ENCODE measurements at places on chromosomes 5 and 9.

DNA sequence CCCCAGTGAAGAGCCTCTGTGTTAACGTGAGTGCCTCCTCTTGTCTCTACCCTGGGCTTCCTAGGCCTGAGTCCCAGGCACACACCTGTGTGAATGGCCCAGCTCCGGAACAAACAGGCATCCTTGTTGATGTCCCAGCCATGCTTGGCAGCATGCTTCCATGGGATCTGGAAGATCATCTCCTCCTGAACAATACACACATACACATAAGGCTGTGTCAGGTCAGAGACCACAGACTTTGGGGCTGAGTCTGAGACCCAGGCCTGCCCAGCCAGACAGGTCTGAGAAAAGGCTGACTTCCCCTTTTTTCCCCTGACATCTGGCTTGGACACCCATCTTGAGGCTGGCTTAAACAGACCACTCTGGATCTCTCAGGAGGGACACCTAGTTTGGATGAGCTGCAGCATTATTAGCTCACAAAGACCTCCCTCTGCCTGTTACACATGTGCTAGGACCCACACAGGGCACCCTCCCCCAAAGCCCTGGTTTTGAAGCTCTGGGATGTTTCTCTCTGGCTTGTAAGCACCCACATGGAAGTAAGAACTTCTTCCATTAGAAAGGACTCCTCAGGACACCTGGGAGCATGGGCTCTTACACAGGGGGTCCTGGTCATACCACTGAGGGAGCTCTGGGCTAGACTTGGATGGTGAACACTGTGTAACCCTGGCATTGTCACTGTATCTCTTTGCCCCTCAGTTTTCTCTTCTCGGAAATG is 2.6 kb downstream of the IRF1 start:
- no peak for DNase-seq

DNA sequence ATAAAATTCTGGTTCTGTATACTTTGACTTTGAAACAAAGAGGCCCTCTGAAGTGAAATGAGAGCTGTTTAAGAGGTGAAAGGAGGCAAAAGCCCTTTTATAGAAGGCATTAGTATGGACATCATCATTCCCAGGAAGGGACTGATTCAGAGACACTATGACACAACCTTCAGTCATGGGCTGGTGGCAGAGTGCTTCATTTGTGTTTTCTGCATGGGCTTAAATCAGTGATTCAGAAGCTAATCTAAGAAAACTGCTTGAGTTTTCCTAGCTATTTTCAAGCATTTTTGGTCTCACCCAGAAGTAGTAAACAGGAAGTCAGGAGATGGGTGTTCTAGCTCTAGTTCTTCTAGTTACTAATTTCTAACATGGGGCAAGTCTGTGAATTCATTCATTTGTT is 288.9 kb downstream of the TRPM3 start:
- DNase-seq: no peak

- no peak for DNase-seq
These were observed 8.1 kb downstream of the HINT1 start for GRCh38 chr5:131156957-131157356.

GRCh38 chr9:14098486-14099180 is 215.3 kb downstream of the NFIB start:
- no peak for DNase-seq

DNA sequence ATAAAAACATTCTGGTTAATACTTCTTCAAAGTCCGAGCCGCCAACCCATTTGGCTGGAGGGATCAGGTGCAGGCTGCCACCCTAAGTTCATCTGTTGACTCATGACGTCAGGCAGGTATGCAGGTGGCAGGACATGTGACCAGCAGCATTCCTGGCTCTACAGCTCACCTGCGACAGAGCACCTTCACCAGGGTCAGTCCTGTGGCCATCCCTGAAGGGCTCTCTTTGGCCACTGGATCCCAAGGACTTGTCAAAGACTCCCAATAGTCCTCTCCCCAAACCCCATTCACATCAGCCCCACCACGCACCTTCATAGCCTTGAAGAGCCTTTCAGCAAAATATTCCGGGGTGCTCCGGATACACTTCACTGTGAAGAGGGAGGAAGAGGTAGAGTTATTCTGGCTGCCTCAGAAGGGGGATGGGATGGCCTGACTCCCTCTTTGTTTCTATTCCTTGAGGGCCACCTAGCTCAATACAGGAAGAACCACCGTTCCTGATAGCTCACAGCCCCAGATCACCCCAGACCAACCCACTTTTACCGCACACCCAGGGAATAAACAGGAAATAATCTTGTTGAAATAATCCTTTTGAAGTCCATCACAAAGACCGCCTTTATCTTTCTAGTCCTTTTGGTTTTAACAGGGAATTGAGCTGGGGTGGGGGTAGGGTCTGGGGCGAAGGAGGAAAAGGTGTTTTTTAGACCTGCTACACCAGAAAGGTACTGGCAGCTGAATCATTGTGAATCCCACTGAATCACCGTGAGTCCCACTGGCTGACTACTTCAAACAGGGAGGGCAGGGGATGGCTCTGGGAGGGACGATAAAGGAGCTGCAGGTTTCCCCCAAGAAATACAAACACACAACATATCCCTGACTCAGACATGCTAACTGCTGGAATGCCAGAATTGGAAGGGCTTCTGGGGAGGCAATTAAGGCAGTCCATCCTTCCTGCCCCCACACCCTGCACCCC is 26.4 kb downstream of the ANXA6 start:
- no peak for DNase-seq

DNA sequence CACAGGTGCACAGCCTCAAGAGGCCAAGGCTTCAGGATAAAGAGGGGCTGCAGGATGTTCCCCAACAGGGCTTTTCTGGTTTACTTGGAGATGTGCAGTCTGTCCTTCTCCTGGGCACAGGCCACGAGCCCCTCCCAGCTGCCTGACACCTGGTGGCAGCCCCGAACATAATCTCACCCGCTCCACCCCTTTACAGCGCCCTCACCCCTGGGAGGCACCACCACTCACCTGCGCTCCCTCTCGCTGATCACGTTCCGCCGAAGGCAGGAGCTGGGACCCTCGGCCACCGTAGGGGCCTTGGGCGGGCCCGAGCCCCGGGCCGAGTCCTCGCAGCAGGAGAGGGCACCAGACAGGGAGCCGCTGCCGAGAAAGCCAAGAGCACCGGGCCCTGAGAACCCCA is 514 bp downstream of the SOHLH1 start:
- no peak for DNase-seq

DNA sequence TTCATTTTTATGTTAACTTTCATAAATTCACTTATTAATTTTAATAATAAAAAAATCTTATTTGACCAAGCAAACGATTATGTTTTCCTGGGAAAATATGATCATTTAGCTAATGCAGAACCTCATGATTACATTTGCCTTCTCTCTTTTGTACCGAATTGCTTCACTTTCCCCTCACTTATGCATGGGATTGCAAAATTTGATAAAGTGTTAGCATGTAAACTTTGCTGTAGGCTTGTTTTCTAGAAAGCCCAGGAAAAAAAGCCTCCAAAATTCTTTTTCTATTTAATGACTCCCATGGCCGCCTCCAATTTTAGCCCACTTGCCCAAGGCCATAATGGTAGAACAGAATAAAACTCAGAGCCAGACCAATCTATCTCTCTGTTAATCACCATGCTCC is 82.8 kb upstream of the FBXL7 start:
- DNase-seq: no peak

DNA sequence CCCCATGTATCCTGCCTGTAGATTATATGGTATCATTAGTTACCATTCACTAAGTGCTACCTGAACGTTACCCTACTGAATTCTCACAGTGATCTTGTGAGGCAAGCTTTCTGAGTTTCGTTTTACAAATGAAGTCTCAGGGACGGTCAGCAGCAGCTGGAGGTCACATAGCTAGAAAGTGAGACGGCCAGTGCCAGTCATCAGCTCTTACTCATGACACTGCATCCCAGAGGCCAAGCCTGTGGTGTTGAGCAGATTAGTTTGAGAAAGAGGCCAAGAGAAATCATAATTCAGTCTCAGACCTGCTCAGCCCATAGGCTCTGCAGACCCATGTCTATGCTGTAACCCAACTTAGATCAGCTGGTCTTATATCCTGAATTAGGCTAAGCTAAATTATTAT is 95.7 kb upstream of the EGFLAM start:
- DNase-seq: no peak

- DNase-seq: no peak
These were observed 259.6 kb upstream of the NFIL3 start for GRCh38 chr9:91683269-91683668.

DNA sequence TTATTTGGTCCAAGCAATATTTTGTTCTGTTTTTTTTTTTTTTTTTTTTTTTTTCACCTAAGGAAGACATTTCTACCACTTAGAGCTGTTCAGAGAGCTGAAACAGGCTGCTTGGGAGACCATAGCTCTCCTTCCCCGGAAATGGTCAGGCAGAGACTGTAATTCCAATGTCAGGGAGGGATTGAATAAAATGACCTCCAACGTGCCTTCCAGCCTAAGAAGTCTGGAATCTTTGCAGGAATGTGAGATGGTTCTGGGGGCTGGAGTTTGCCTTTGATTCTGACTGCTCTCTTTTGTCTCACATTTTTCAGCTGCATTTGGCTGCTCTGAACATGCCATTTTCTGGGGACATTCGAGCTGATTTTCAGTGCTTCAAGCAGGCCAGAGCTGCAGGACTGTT is 38.3 kb upstream of the TGFBR1 start:
- DNase-seq: no peak

- DNase-seq: no peak
These were observed 25.0 kb upstream of the CCL28 start for GRCh38 chr5:43437062-43437660.

DNA sequence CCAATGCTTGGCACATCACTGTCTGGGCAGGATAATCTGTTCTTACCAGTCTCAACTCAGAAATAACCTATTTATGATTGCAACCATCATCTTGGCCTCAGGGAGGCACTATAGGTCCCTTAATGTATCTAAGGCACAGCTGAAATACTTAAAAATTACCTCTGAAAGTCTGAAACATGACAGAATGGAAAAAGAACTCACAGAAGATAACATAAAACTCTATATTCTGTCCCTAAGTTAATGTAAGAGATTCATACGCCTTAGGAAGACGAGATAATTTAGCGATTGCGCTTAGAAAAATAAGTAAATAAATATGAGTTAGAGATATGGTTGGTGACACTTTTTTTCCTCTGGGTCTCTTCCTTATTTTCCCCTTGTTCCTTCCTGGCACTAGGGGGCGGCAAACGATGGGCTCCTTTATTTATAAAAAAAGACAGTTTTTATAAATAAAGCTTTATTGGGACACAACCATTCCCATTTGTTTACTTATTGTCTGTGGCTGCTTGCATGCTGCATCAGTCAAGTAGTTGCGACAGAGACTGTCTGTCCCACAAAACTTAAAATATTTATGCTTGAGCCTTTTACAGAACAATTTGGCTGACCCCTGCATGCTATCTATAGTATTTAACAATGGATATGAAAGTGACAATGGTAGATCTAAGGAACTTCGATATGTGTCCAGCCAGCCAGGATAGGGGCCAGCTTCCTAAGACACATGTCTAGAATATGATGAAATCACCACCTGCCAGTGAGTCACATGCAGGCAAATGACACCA is 79.6 kb downstream of the PDE4D start:
- no peak for DNase-seq

- DNase-seq: no peak
These were observed 31.0 kb downstream of the SLC9A3 start for GRCh38 chr5:493119-493701.

DNA sequence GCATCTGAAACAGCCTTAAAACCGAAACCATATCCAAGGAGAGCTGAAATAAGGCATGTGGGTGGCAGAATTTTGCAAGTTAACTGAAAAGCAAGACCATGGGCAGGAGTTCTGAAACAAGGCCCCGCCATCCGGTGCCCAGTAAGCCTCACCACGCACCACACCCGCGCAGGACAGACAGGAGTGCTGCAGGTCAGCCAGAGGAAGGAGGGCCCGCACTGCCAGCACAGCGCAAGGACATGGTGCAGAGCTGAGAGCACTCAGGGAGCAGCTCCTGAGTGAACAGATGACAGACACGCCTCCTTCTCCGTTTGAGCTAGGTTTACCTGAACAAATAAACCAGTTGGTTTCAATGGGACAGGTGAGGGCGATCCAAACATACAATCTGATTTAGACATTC is 16.5 kb upstream of the ISCA1 start:
- no peak for DNase-seq

- no peak for DNase-seq
These were observed 416.0 kb upstream of the CCNH start for GRCh38 chr5:87828545-87829216.

- DNase-seq: peak; percentile 43
These were observed 41.6 kb upstream of the LCP2 start for GRCh38 chr5:170338933-170339779.

DNA sequence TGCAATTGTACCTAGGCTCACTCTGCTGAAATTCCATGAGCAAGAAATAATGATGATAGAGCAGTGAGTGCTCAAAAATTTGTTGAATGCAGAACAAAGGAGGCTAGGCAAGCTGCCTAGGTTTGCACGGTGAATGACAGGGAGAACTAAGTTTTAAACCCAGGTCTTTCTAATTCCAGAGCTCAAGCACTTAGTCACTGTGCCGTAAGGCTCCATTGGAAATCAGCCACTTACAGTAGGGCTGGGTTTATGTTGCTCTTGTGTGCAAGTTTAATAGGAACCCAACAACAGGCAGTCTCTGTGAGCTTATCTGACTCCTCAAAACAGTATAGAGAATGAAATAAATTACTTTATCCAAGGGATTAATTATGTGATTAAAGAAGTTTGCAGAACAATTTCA is 147.0 kb downstream of the CSNK1G3 start:
- DNase-seq: no peak

GRCh38 chr5:135205632-135206349 is 171.8 kb upstream of the PITX1 start:
- no peak for DNase-seq

DNA sequence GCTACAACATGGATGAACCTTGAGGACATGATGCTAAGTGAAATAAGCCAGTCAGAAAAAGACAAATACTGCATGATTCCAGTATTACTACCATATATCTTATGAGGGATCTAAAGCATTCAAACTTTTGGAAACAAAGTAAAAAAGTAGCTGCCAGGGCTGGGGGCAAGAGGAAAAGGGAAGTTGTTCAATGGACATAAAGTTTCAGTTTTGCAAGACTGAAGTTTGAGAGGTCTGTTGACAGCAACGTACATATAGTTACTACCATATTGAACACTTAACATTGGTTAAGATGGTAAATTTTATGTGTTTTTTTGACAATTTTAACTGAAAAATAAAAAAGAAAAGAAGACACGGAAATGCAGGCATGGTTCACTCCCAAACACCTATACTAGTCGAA is 77.6 kb downstream of the MAPKAP1 start:
- DNase-seq: no peak

DNA sequence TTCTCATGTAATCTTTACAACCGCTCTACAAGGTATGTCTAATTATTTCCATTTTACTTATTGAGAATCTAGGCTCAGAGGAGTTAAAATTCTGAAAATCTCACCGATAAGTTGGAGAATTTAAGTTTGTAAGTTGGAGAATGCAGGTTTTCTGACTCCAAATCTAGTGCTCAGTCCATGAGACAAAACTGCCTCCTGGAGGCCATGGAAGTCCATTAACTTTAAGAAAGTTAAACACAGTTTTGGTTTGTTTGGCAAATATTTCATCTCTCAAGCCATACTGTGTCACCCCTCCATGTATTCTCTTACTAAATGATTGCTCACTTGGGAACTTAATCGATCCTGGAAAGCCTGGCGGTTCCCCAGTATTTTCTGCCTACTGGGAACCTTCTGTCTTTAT is 52.6 kb downstream of the INIP start:
- no peak for DNase-seq

GRCh38 chr5:142324136-142324870 is 518 bp downstream of the SPRY4 start:
- peak; percentile 3 for DNase-seq
